ENCODE measurements at places on chromosomes 6 and 20.

DNA sequence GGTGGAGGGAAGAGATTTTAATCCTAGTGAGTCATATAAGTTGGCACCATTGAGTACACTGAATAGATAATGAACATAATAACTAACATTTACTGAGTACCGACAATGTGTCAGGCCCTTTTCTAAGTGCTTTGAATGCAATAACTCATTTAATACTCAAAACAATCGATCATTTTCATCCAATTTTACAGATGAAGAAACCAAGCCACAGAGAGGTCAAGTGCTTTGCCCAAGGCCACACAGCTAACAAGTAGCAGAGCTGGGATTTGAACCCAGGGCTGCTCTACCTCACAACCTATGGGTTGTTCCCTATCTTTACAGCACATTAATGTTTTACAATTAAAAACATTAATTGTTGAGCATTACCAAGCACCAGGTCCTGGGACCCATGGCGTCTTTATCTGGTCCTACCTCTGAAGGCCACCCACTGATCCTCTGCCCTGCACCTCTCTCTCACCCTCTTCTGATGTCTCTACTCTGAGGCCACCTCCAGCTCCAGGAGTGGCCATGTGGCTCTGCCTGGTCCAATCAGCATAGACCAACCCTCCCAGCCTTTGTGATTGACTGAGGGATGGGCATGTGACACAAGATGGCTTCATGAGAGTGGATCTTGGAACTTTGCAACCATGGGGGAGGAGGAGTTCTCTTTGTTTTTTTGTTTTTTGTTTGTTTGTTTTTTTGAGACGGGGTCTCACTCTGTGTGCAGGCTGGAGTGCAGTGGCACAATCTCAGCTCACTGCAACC, 83.9 kb downstream of the KCNB1 start:
- no peak for DNase-seq

DNA sequence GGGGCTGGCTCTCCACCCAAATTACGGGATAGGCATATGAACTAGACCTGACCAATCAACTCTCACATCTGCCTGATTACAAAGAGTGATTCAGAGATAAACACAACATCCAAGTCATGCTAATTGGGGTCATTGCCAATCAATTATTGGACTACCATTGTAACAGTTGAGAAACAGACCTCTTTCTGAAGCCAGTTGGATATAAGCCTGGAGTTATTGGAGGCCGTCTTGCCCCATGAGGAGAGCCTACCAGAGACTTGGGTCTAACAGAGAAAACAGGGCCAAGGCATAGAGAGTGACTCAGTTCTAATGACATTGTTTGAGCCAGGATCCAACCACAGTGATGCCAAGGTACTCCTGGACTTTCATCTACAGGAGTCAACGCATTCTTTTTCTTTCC, 39.4 kb upstream of the HIVEP2 start:
- DNase-seq, result no peak

DNA sequence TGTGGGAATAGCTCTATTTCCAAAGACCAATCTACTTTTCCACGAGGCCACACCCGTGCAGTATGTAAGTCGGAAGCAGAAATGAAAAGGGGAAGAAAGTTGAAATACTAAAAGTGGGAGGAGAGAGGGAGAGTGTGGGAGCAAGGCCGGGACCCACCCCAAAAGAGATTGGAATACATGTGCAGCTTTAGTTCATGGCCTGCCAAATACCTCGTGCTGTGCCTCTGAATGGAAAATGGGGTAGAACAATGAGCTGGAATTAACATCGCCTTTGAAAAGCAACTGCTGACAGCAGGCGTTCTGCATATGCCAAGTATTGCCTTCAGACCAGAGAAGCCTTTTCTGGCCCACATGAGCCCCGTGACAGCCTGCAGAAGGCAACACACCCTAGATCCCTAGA, 155.6 kb downstream of the CD83 start:
- no peak for DNase-seq

DNA sequence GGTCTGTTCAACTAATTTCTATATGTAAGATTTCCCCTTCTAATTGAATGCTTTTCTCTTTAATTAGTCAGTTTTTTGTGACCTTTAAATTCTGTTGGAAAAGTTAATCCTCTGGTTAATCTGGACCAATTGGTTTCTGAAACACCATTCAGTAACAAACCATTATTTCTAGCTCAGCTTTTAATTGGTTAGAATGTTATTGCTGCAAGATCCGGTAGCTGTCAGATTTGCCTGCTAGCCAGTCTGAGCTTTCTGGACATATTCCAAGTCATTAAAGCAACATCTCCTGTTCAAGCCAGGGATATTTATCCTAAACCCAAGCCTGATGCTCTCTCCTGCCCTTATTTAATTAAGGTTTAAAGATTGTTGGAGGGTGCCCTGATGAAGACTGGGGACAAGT, 55.1 kb upstream of the FBXL4 start:
- no peak for DNase-seq

DNA sequence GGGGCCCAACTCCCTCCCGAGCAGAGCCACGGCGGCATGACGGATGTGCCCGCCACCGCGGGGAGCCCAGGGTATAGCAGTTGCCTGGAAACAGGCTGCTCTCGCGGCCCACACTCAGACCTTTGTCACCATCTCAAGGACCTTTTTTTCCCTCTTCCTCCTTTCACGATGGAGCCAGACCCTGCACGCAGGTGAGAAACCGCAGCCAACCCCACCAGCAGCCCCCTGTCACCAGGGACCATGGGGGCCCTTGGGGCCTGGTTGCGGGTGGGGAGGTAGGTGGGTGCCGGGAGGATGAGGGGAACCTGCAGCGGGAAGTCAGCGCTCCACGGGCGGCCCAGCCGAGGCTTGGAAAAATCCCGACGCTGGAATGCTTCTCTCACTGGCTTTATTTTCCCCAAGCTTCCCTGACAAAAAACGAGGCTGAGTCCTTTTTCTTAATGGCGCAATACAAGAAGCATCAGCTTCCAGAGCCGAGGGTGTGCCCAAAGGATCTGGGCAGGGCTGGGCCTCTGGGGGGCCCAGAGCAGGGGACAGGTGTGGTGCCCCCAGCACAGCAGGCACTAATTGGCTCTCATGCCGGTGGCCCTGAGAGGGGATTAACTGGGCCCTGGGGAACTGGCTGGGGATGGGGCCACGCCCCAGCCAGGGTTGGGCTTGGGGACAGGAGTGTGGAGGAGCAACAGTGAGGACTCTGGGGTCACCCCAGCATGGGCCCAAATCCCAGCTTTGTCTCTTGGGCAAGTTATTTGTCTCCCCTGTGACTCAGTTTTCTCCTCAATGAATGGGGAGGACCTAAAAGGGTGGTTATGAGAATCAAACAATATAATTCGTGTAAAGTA, 23.9 kb downstream of the NOL4L start:
- no peak for DNase-seq

DNA sequence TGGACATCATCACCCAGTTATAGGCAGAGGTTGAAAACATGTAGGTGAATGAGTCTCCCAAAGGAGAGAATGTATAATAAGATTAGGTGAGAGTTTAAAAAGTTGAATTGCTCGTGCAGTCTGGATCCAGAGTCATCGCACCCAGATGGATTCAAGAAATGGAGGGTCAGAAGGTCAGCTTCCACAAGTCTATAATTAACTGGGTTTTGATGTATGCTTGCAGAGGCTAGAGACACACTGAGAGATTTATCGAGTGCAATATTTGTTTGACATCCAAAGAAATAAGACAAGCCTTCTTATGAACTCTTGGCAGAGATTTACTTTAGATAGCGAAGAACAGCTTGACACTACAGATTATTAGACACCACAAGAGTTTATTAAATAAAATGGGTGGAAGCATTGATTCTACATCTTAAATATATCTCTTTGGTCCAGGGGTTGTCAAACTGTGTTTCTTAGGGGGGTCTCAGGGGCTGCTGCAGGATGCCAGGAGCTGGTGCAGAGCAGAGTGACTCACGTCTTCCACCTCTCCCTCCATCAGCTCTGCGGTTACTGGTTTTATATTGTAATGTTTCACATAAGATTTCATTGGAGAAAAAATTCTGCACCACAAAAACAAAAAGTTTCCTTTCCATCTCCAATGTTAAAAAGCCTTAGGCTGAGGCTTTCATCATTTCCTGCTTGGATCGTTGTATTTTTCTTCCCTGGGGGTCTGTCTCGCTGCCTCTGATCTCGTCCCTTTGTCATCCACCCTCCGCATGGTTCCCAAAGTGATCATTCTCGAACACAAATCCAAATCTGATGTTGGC, 176.2 kb upstream of the AHI1 start:
- no peak for DNase-seq

GRCh38 chr20:59743767-59744485, 139.6 kb downstream of the PHACTR3 start:
- DNase-seq, result no peak

DNA sequence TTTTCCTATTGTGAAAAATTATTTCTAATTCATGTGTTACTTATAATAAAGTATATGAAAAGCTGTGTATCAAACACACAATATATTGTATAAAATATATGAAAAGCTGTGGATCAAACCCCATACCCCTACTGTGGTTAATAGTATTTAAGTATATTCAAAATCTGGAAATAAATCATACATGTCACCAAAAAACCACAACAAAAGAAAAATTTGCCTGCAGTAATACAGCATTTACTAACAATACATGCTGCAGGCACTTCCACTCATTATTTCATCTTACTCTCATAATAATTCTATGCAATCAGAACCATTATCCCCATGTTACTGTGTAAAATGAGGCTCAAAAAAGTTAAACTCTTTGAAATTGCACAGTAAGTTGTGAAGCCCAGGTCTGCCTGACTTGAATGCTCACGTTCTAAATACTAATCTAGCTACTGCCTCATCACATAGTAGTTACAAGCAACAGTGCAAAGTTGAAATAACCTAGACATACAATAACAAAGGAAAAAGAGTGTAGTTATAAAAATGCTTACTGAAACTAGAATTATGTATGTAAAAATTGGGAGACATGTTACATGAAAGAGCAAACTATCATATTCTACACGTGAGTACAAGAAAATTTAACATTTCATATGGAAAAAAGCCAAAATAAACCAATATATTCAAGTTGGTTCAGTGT, 61.7 kb downstream of the FAM217A start:
- DNase-seq, result no peak

- peak; percentile 61 for DNase-seq
These were observed 65.9 kb downstream of the GFOD1 start for GRCh38 chr6:13421425-13422059.

GRCh38 chr6:119077391-119077642, 1.1 kb downstream of the FAM184A start:
- DNase-seq, result no peak

DNA sequence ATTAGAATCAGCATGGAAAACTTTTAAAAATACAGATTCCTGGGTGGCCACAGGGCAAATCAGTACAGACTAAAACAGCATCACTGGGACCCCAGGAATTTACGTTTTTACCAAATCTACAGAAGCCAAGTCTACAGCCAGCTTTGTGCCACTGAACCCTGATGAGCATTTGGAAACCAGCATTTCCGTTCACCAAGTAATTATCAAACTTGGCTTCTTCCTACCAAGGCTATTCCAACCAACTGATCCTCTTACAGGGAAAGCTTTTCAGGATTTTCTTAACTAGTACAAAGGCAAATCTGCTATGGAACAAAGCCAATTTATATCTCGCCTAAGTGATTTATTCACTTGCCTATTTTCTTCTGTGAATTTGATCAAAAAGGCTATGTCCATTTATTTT, 47.0 kb downstream of the PLAGL1 start:
- no peak for DNase-seq

DNA sequence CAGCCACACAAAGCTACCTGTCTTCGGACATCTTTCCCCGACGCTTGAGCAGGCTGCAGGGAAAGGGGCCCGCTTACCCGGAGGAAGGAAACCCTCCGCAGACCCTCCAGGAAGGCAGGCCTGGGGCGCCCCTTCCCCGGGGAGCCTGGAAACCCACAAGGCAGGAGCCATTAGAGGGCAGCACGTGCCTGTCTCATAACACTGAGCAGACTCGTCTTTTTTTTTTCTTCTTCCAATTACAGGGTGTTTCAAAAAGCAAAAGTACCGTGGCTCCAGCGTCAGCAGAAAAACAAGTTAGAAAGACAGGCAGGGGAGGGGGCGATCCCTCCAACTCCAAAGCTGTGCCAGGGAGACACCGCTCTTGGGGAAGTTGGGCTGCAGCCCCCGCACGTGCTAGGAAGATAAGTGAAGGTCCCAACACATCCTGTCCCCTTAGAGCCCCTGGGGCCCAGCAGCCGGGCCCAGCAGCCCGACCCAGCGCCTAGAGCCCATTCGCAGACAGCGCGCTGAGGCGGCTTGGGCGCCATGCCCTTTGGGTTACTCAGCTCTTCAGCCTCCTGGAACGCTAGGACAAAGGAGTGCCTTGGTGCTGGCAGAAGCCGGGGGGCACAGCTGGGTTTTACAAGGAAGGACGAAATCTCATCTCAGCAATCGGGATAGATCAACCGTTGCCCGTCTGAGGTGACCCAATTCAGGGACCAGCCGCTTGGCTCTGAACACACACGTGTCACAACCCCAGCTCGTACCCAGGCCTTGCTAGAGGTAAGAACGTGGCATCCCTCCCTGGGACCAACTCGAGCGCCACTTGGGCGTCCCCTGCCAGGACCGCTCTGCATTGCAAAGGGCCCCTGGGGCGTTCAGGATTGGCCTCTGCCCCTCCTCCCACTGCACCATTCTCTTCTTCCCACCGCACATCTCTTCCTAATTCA, 136.3 kb downstream of the LY86 start:
- DNase-seq, result peak; percentile 57

GRCh38 chr6:122323361-122323760, 76.1 kb upstream of the HSF2 start:
- peak; percentile 1 for DNase-seq

- DNase-seq, result no peak
These were observed 32.1 kb downstream of the MYT1 start for GRCh38 chr20:64196309-64196708.

GRCh38 chr6:157314705-157315321, 8.5 kb downstream of the TMEM242 start:
- DNase-seq, result peak; percentile 58

- DNase-seq, result no peak
These were observed 96.9 kb upstream of the HMGCLL1 start for GRCh38 chr6:55675941-55676340.

Measured in foreskin melanocyte (primary cell).